Right atrium auricular region (tissue), 2 donors: ENCODE measurements at places on chromosomes 16 and 17.

DNA sequence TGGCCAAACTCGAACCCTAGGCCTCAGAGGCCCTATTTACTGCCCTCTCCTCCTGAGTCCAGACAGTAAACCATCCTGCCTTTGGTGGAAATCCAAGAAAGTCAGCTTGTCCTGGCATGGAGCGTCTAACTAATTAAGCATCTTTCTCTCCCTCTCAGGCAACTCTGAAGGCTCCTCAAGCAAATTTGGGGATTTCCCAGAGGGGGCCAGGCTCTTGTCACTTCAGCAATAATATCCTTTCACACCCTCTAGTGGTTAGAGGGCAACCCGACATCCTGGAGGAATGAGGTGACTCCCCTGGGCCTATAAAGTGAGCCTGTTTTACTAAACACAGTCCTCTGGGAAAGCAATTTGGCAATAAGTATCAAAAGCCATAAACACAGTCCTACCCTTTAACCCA lies 60.4 kb downstream of the NOG start:
- no peak for DNase-seq

GRCh38 chr17:22171631-22172030 lies 479.3 kb downstream of the KCNJ18 start:
- DNase-seq: no peak

GRCh38 chr16:12902511-12903372 lies 1.3 kb downstream of the SHISA9 start:
- DNase-seq: no peak

DNA sequence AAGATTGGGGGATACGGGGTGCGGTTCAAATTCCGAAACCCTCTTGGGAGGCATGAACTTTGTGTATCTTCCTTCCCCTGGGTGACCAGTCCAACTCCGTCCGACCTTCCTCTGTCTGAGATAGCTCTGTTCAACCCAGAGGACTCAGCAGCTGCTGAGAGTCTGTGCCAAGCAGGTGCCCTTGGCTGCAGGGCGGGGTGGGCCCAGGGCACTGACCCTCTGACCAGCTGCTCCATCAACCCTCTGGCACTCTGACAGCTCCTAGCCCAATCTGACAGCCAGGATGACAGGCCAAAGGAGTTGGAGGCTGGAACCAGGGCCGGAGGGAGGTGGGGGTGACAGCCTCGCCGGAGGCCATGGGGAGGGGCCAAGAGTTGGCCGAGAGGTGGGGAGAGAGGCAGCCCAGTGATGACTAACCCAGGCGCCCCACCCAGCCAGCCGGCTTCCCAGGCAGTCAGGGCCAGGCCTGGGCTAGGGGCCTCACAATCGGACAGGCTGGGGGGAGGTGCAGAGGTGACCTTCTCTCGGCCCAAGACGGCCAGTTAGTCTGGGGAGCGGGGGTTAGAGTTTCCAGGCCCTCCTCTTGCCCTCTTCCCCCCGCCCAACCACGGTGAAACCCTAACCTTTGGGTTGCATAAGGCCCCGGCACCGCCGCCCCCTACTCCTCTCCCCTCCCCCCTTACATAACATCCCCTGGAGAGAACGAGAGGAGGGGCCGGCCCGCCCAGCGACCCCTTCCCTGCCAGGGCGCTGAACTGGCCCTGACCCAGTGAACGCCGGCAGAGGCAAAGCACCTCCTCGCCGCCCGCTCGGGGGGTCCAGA lies 5.0 kb upstream of the TLCD2 start:
- DNase-seq: peak; percentile 95
